ENCODE measurements at places on chromosomes 4 and X.

DNA sequence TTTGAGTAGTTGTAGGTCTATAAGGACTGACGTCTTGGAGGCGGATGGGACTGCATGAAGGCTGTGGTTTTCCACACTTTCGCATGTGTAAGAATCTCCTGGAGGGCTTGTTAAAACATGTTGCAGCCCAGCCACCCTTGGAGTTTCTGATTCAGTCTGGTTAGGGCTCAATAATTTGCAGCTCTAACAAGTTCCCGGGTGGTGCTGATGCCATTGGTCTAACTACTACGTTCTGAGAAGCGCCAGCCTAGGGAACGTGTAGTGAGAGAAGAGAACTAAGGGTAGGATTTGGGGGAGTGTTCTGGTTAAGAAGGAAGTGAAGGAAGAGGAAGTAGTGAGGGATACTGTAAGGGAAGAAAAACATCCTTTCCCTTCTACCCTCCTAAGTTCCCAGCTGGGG, 138.9 kb downstream of the LARP7 start:
- DNase-seq, result no peak

DNA sequence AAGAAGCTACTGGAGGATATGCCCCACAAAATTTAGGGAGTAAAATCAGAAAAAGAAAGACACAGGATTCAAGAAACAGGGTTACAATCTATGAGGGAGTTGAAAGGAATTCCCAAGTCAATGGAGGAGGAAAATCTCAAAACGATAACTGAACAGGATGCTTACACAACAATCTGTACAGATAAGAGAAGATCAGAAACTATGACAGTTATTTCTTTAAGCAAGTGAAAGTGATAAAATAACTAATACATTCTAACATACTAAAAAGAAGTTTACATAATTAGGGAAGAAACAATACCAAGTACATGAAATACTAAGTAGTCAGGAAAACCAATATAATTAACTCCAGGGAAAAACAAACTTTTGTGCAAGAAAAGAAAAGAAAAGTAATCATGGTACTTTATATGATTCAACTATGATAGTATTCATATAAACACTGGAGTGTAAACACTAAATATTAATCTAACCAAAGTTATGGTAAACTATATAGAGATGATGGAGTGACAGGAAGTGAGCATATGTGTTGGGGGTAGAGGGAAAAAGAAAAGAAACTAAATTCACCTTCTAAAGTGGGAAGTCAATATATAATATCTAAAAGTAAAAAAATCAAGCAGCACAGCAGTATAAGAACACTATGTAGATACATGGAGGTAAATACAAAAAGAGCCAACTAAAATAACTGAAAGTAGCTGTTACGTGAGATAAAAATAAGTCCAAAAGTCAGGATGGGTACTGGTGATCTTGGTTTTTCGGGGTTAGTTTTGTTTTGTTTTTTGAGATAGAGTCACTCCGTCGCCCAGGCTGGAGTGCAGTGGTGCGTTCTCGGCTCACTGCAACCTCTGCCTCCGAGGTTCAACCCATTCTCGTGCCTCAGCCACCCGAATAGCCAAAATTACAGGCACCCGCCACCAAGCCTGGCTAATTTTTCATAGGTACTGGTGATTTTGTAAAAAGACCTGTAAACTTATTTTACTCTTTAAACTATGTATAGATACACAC, 99.3 kb downstream of the TEX11 start:
- no peak for DNase-seq

DNA sequence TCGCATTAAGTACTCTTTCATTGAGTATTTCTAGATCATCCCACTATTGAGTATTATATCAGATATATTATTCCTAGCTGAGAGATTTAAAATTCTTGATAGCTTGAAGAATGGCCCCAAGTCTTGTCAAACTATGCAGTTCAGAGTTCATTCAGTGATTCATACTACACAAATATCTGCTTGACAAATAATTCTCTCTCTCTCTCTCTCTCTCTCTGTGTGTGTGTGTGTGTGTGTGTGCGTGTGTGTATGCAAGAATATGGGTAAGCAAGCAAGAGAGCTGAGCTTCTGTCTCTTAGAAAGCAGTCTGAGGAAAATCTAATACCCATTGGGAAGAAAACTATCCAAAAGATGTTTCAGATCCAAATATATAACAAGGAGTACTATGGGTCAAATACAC, 142.0 kb downstream of the SLC10A7 start:
- DNase-seq, result no peak

DNA sequence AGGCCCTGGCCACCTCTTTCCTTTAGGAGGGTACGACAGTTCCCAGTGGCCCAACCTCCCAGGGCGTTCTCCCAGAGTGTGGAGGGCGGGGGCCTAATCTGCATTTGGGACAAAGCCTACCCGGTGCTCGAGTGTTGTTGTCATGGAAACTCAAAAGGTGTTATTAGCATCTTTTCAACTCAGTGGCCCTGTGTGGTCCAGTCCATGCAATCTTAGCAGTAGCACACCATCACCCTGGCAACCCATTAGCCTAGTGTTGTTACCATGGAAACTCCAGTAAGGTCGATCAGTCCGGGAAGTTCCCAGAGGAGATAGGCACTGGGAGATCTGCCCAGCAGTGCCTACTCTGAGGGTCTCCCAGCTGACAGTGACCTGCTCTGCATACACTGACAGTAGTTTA, 20.2 kb downstream of the APLN start:
- DNase-seq, result no peak

- no peak for DNase-seq
Measured at GRCh38 chr4:111930659-111931058, 214.6 kb upstream of the FAM241A start.

DNA sequence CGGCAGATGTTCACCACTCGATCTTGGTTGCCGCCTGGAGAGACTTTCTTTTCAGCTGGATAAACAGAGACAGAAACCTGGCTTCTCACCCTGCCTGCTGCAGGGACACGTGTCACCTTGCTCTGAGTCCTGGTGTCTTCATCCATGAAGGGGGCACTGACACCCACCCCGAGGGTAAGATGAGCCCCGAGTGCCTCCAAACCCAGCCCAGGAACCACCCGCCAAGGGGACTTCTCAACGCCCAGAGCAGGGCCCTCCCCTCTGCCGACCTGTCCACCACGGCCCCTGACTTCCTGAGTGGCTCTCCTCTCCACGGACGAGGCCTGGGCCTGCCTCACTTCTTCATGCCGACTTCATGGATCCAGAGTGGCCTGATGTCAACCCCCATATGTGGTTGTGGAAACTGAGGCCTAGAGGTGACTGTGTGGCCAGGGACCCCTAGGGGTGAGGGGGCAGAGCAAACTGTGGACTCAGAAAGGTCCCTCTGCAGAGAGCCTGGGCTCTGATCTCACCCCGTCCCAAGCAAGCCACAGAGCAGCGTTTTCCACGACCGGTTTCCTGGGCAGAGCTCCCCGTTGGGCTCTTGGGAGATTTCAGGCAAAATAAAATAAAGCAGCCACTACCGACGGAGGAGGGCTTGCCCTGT, 5.1 kb downstream of the ADRA2C start:
- DNase-seq, result no peak

DNA sequence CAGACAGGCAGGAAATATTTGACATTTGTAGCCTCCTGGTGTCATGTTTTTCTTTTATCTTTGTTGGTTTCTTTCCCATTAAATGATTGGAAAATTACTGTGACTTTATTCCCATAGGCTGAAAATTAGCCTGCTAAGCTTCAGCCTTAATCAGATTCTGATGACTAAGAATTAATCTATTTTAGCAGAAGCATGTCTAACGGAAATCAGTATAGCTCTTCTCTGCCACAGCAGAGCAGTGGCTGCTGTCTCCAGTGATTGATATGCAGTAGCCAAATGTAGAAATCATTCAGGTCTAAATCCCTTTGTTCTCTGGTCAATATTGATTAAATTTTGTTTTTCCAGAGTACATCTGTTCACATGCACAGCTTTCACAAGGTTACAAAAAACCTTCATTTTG, 199.3 kb downstream of the GC start:
- DNase-seq, result no peak

DNA sequence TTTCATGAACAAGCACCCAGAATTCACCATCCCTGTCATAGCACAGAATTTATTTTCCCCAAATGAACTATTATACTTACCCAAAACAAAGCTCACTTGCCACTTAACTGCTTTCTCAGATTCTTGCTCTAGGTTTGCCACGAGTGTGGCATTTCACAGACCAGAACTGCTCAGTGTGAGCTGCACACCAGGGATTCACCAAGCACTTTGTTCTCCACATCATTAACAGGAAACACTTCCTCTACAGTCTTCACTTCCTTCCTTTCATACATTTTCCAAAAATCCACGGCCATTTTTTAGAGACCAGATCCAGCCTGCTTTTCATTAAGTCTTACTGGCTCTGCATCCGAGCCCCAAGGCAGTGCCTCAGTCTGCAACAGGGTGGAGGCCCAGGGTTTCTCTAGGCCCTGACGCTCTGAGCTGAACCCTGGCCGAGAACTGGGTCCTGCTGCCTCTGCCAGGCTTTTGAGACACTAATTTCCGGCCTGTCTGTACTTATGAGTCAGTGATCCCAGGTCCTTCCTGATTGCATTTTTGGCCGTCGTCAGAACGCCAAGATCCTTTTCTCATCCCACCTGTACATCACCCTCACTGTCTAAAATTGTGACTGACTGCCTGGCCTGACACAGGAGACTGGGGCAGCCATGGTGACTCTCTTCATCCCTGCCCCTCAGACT, 67.6 kb upstream of the MTNR1A start:
- no peak for DNase-seq

GRCh38 chr4:1841201-1841886, 14.6 kb downstream of the LETM1 start:
- DNase-seq, result no peak

- DNase-seq, result no peak
Measured at GRCh38 chrX:97682991-97683840, 799.5 kb downstream of the RPA4 start.

GRCh38 chrX:13911586-13911985, 94.7 kb upstream of the GPM6B start:
- DNase-seq, result no peak

GRCh38 chr4:88177983-88178625, 19.7 kb upstream of the ABCG2 start:
- DNase-seq, result no peak

- DNase-seq, result no peak
Measured at GRCh38 chr4:37528166-37528885, 157.8 kb downstream of the RELL1 start.

DNA sequence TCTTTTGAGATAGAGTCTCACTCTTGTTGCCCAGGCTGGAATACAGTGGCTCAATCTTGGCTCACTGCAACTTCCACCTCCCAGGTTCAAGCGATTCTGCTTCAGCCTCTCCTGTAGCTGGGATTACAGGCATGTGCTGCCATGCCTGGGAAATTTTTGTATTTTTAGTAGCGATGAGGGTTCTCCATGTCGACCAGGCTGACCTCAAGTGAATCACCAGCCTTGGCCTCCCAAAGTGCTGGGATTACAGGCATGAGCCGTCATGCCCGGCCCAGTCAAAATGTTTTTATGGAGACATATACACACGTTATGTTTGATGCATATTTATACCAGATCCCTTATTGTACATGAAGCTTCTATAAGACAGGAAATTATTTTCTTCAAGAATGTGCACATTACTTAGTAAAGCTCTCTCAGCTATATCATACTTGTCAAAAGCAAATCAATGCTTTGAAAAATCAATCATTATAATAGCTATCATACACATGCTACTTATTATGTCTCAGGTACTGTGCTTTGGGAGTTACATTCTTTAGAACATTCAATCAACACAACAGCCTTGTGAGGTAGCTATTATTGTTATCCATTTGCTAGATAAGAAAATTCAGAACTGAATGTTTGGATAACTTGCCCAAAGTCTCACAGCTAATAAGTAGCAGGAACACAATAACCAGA, 269.2 kb downstream of the FSTL5 start:
- DNase-seq, result no peak

- DNase-seq, result no peak
Measured at GRCh38 chrX:103236296-103236695, 18.7 kb downstream of the TCEAL8 start.

- DNase-seq, result no peak
Measured at GRCh38 chrX:40174854-40175510, 77.2 kb upstream of the BCOR start.

- DNase-seq, result no peak
Measured at GRCh38 chr4:101262683-101263082, 84.6 kb downstream of the PPP3CA start.

DNA sequence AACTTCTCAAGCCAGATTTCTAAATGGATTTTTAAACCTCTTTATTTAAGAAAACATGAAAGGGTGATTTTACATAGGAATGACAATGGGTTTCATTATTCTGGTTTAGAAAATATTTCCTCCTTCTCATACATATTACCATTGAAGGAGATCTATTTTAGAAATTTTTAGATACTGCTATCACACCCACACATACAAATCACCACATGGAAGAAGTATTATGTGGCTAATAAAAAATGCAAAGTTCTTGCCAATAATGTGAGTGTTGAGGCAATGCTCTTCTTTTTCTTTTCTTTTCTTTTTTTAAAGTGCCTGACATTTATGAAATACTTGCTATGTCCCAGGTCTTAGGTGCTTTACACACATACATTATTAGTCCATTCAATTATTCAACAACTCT, 6.8 kb downstream of the STAP1 start:
- no peak for DNase-seq

DNA sequence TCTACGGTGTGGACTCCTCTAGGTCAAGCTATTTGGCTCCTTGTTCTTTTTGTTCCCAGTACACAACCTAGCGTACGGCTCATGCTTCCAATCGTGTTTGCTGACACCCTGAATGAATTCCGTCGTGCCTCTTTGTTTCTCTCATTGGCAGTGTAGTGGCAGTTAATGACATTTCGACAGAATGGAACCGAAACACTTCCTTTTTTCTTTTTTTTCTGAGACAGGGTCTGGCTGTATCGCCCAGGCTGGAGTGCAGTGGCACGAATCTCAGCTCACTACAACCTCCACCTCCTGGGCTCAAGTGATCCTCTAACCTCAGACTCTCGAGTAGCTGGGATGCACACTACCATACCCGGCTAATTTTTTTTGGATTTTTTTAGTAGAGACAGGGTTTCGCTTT, 113.3 kb upstream of the ATP6AP2 start:
- no peak for DNase-seq

- no peak for DNase-seq
Measured at GRCh38 chr4:187128976-187129375, 405.3 kb upstream of the FAT1 start.

DNA sequence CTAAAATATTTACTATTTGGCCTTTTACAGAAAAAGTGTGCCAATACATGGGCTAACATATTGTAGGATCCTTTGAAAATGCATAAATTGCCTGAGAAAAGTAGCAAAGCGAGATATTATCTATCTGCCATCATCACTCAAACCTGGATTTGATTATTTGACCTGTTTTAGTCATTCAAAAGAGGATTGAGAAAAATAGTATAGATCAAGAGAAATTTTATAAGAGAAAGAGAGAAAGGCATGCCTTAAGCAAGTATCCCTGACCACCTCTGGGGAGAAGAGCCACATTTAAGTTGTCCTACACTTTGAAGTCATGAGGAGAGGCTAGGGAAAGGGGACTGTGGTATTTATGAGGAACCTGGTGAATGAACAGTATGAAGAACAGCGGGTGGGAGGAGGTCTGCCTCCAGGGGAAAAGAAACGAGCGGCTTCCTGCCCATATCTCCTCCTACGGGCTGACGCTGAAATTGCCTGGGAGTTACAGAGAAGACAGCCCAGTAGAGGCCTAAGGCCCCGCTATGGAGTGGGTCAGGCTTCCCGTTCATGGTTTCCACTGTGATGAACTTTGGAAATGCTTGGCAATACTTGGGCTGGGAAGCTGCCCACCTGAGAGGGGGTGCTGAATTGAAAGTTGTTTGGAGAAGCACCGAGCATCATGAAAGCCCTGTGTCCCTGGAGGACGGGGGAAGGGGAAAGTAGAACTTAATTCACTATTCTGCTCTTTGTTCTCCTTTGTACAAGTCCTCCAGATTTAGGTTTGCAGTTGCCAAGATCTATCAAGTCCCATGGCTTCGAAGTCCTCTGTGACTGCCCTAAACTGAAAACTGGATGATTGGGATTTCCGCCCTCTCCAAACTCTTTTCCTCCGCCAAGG, 106.9 kb upstream of the ACSL4 start:
- no peak for DNase-seq
